Activated CD4-positive, alpha-beta T cell treated with anti-CD3 and anti-CD28 coated beads, Interleukin-2, amount 10 ng/mL, durations not matched to agents 7 days and 5 days (primary cell): ENCODE measurements at places on chromosomes 5 and 9. TPM values are rescaled to one million over a fixed set of nuclear protein-coding genes. Genes with fewer than 3 reads are reported as not detected.

GRCh38 chr5:17727098-17727497 lies 92.8 kb downstream of the TAF11L14 start:
- no peak for DNase-seq

- DNase-seq, result no peak
These were observed 9.3 kb upstream of the RNF145 start for GRCh38 chr5:159218595-159219023.

KIAA1958 gene
- 6.8 TPM for total RNA-seq

DNA sequence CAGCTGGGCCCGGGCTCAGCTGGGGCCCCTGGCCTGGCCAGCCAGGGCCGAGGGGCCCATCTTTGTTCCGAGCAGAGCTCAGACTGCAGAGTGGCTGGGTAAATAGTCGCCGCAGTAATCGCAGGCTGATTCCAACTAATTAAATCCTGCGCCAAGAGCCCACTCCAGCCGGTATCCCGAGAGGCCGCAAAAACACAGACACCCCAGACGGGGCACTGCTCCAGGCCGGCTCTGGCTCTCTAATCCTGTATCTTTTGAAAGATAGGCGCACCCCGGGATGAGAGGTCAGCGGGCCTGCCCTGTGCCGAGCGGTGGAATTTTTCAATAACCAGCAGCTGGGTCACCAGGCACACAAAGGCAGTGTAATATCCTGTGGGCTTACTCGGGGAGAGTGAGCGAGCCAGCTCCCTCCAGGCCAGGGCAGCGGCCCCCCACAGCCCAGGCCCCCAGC lies 57.7 kb downstream of the LMX1B start:
- no peak for DNase-seq

DNA sequence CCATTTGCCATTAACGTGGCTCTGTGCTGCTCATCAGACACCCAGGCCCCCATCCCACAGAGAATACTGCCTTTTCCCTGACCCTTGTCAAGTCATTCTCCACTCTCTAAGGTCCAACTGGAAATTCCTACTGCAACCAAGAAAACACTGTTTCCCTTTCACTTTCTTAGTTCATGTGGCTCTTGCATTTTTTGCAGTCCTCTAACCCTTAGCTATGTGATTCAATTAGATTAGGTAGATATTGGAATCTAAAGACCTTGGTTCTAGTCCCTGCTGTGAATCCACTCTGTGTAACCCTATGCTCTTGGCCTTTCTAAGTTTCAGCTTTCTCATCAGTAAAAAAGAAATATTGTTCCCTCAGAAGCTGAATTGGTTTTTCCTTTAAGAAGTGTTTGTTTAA lies 649.4 kb downstream of the CCDC171 start:
- DNase-seq, result no peak

GADD45G gene
- total RNA-seq, result 6.2 TPM

DMRTA1 gene
- total RNA-seq, result not detected

DNA sequence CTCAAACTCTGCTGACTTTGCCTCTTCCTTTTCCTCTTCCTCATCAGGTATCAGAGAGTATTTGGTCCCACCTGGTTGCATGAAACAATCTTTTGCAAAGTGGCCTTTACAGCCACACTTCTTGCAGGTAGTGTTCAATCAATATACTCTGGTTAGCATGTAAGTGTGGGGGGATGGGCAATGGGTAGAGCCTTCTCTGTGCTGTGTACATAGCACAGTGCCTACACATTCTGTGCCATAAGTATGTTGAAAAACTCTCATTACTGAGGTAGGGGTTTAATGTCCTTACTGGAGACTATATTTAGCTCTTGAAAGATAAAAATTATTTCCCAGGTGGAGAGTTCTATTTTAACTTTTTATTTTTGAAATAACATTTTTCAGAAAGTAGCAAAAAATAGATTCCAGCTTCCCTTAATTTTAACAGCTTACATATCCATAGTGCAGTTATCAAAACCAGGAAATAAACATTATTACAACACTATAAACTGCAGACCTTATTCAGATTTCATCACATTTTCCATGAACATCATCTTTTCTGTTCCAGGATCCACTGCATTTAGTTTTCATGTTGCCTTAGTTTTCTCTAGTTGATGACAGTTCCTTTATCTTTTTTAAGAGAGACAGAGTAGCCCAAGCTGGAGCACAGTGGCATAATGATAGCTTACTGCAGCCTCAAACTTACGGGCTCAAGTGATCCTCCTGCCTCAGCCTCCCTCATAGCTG lies 15.1 kb downstream of the TTC1 start:
- DNase-seq, result no peak

ARL14EPL gene
- total RNA-seq, result not detected

DNA sequence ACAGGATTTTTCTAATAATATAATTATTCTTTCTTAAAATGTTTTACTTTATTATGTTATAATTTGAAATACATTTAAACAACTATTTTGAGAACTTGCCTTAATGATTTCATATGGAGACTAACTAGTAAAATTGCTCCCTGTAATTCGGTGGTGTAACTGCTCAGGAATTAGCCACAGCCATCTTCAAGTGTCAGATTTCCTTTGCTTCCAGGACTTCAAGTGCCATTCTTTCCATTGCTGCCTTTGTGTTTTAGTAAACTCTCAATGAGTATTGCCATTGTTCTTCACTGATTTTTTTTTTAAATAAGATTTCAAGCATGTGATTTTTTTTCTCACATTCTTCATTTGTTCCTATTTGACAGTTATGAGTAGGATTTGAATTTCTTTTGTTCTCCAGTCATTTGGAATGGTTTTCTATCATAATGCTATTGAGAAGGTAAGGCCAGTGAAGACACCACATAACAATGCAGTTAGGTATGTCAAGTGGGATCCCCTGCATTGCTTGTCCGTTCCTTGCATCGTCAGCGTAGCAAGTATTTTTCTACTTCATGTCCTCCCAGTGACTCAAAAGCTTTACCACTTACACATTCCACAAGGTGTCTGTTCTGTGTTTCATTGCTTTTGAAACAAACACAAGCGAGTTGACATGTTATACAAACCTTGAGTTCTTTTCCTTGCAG lies 83.7 kb downstream of the LNPEP start:
- DNase-seq, result no peak

SPACA9 gene
- total RNA-seq, result 3.5 TPM

DAB2IP gene
- not detected for total RNA-seq

GRCh38 chr5:119304439-119305211 lies 51.2 kb upstream of the TNFAIP8 start:
- no peak for DNase-seq

SLCO6A1 gene
- not detected for total RNA-seq

OR1J2 gene
- total RNA-seq, result not detected

CATSPER3 gene
- total RNA-seq, result 1.4 TPM

TLX3 gene
- total RNA-seq, result not detected

- no peak for DNase-seq
These were observed 1.2 kb downstream of the AP3S1 start for GRCh38 chr5:115842952-115843351.

- DNase-seq, result no peak
These were observed 67.7 kb downstream of the TEX10 start for GRCh38 chr9:100285080-100285479.

GRCh38 chr5:111271885-111272284 lies 47.7 kb downstream of the CAMK4 start:
- no peak for DNase-seq

CKMT2 gene
- not detected for total RNA-seq

SPATA31C1 gene
- not detected for total RNA-seq

DNA sequence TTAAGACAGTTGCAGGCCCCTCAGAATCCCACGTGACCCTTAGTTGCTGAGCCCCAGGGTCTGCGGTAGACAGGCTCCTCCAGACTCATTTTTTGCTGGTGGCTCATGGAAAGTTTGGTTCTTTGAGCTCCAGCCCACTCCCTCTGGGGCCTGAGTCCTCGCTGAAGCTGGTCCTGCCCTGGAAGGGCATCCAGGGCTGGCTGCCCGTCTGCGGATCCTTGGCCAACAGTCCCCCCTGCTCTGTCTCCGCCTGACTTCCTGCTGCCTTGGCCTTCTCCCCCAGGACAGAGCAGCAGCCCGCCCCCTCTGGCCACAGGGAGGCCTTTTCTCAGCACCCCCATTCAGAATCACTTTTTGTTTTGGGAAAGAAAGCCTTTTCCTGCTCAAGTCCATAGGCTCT lies 24.4 kb downstream of the SLC6A7 start:
- no peak for DNase-seq

SPINK7 gene
- total RNA-seq, result not detected

- DNase-seq, result no peak
These were observed 29.0 kb downstream of the FAT2 start for GRCh38 chr5:151562019-151562707.

DNA sequence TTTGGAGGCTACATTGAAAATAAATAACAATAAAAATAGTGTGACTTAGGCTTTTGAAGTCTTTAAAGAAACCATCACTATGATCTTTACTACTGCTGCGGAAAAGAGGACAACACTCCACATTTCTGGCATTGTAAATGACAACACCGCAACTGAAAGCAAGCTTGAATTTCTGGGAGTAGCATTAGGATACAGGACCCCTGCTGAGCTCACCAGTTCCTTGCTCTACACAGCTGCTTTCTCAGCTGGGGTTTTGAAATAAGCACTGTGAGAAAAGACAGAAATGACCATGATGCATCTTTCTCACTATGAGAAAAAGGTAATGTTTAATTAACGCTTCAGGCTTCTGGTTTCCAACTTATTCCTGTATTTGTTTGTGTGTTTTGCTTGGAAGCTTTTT lies 168.0 kb downstream of the TAF11L14 start:
- DNase-seq, result no peak

TCOF1 gene
- total RNA-seq, result 72.2 TPM

DNA sequence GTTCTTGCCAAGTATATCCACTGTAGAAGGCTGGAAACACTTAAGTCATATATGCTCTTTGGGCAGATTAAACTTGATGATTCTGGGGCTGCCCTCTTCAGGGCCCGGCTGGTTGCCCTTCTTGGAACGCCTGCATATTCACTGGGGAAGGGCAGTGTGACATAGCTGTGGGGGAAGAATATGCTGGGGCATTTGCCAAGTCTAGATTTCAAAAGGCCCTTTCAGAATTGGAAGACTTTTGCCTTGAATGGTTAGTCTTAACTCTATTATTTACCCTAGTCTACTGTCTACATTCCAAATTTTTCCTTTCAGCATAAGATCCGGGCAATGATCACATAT lies 161.2 kb upstream of the PITX1 start:
- DNase-seq, result no peak

DNA sequence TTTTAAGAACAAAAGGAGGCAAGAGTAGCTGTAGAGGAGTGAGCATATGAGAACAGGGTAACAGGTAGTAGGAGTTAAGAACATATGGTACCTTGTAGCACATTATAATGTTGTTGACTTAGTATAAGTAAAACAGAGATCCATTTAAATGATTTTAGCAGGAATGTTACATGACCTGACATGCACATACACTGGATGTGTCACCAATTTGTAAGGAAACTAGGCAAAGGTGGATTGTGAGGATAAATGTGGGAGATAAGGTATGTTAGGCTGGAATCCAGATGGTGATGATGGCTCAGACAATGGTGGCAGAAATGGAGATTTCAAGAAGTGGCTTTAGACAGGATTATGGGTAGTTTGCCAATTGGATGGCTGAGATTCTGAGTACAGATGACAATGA lies 443.1 kb upstream of the DAB2 start:
- no peak for DNase-seq

PRR7 gene
- 9.7 TPM for total RNA-seq

- DNase-seq, result no peak
These were observed 118.7 kb upstream of the SNX2 start for GRCh38 chr5:122656160-122656559.

TRUB2 gene
- total RNA-seq, result 22.2 TPM

- peak; percentile 72 for DNase-seq
These were observed 47.5 kb downstream of the DBH start for GRCh38 chr9:133683586-133684120.

DNA sequence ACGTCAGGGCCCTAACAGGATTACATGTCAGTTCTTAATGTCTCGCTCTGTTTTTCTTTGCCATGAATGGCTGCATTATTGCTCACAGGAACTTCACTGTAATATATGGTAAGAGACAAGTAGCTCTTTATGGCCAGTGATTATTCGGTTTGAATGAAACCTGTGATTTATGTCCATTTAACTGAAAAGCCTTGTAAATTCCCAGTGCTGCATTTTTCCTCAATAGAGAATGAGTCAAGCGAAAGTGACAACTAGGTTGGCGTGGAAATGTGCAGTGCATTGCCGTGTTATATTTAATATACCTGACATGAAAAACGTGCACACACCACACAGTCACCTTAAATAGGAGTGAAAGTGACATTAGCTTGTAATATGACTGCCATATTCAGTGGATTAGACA lies 163.1 kb downstream of the PBX3 start:
- no peak for DNase-seq

PCDHA9 gene
- total RNA-seq, result not detected

GRCh38 chr9:131046581-131047202 lies 37.7 kb downstream of the LAMC3 start:
- peak; percentile 74 for DNase-seq

SHB gene
- total RNA-seq, result not detected

DNA sequence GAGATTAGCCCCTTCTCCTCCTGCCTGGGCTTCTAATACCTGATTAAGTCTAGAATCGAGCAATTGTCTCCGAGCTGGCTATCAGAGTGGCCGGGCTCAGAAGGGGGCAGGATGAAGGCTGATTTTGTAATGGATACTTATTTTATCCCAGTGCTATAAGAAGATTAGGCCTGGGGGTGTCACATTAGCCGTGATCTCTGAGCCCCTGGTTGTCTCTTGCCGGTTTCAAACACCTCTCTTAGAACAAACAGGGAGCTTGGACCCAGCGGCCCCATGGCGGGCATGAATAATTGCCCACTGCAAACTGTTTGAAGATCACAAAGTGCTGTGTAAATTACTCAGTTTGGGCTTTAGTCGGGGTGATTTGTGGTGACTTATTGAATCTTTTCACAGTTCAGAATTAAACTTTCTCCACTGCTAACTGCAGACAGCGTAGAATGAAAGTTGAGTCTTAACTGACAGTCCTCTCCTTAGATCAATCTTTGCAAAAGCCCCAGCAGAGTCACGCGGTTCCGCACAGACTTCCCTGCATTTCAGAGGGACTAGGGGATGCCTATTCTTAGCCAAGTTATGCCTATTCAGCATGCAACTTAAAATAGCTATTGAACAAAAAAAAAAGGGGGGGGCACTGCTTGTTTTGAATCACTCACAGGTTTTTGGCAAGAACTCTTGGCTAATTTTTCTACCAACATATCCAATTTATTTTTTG lies 200.6 kb upstream of the IRX1 start:
- DNase-seq, result no peak
